8988T (cell line): ENCODE measurements at places on chromosomes 16 and 17.

GRCh38 chr16:75196836-75197235 lies 10.1 kb downstream of the CTRB2 start:
- no peak for DNase-seq

GRCh38 chr17:62790564-62790986 lies 17.5 kb downstream of the MARCHF10 start:
- DNase-seq: no peak

GRCh38 chr16:31250782-31251384 lies 8.9 kb upstream of the ITGAM start:
- no peak for DNase-seq

GRCh38 chr16:57750796-57751538 lies 15.4 kb downstream of the KATNB1 start:
- no peak for DNase-seq

- no peak for DNase-seq
Measured at GRCh38 chr17:28492352-28493310, 13.5 kb upstream of the FOXN1 start.

- DNase-seq: no peak
Measured at GRCh38 chr16:56965149-56966092, 3.7 kb downstream of the CETP start.

- DNase-seq: no peak
Measured at GRCh38 chr17:33789658-33790057, 465.4 kb upstream of the CCL2 start.

- DNase-seq: no peak
Measured at GRCh38 chr16:30904114-30904780, 7.8 kb downstream of the CTF1 start.

DNA sequence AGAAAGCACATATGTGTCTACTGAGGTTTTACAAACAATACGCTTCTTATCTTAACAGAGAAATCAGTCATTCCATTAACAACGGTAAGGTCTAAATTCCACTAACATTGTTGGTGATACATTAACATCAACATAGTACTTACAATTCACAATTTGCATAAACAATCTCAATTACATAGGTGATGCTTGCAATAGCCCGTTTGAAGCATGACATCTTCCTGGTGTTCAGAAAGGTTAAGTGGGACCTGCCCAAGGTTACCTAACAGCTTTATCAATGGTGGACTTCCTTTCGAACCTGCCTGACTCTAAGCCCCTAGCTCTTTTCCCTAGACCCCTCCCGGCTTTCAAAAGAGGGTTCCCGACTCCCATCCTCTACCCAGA lies 699 bp downstream of the FAM222B start:
- DNase-seq: no peak

GRCh38 chr17:78933959-78934568 lies 8.9 kb upstream of the TIMP2 start:
- no peak for DNase-seq

DNA sequence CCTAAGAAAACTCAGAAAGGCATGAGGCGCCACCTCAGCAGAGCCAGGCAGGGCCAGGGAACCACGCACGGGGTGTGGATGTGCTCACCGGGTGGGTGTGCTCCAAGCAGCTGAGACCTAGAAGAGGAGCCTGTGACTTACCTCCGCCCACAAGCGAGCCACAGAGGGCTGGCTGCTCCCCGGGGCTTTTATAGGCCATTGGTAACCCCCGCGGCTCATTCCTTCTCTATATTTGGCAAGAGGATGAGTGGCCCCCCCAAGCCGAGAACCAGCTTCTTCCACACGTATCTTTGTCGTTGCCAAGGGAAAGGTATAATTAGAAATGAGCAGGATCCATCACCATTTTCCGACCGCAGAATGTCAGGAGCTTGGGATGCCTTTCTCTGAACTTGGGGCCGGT lies at the start of gene MYH3:
Gene MYH3 (minus strand): TSS at position 162 of the 400 bp plus-strand sequence. CDS start 2,245 bp downstream, outside the sequence.
- no peak for DNase-seq

DNA sequence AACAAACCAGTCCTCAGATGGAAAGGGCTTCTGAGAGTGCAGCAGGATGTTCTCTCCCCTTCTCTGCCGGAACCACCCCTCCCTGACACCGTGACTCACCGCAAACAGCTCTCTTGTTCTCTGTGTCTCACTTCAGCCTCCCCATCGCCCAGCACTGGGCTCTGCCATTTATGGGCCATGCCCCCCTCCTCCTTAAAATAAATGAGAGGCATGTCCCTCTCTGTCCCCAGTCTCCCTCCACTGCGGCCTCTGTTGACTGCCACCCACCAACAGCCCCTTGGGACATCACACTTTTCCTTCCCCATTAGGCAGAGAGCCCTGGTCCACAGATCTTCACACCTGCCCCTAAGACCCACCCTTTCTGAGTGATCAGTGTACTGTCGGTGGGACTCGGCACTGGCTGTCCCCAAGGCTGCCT lies 6.3 kb downstream of the CCDC102A start:
- DNase-seq: peak; percentile 96

- DNase-seq: no peak
Measured at GRCh38 chr17:70357190-70357589, 187.9 kb downstream of the KCNJ2 start.

DNA sequence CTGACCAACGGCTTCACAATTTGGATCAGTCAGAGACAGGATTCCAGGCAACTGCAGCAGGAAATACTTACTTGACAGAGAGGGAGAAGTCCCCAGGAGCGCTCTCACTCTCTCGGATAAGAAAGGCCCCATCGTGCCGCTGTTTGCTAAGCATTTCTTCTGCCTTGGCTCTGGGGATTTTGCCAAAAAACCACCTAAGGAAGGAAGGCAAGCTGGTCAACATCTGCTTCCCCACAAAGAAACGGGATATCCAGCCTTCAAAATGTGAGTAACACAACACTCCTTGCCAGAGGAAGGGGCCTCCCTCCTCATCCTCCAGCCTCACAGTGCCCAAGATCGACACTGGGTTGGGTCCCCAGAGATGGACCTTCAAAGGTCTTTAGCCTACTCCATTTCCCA lies 36.6 kb upstream of the SLC25A19 start:
- no peak for DNase-seq

GRCh38 chr16:51120730-51121347 lies 30.2 kb downstream of the SALL1 start:
- no peak for DNase-seq

DNA sequence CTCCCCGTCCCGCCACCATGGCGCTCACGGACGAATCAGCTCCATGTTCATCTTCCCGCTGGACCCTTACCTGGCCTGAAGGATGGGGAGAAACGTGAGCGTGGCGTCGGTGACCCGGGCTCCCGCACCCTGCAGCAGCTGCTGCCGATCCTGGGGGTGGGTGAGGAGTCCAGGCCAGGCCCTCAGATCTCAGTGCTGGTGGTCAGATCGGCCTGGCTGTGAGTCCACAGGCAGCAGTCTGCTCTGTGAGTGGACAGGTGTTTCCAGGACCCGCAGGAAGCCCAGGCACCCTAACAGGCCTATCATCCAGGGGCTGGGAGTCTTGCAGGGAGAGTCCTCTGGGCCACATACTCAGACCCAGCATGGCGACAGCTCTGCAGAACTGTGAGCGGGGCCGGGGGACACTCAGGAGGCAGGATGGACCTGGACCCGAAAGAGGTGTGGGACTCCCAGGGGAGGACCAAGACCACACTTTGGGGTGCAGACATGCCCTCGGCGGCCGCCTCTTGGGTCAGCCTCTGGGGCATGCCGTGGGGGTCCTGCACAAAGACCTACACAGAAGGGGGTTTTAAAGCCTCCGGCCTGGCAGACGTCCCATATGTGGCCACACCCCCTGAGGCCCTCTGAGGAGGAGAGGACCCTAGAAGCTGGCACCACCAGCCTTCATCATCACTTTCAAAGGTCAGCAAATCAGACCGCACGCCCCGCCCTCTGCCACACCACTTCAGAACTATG lies 27.2 kb upstream of the ZNF469 start:
- DNase-seq: no peak

GRCh38 chr16:83953796-83954576 lies 946 bp downstream of the OSGIN1 start:
- no peak for DNase-seq

GRCh38 chr16:81277541-81278080 lies 37.2 kb upstream of the GAN start:
- no peak for DNase-seq

DNA sequence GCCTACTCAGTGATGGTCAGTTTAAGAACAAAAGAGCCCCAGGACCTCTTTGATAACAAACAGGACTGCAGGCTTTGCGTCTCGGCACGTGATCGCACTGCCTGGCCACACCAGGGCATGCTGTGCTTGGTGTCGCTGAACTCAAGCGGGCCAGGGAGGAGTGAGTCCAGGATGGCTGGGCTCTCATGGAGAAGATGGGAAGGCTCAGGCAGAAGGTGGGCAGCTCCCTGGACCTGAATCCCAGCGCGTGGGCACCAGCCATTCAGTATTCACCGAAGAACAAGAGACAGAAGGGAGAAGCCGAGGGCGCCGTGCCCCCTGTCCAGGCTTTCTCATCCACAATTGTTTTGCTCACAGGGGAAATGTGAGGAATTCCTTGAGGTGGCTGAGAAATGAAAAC lies 11.9 kb downstream of the KATNB1 start:
- no peak for DNase-seq

DNA sequence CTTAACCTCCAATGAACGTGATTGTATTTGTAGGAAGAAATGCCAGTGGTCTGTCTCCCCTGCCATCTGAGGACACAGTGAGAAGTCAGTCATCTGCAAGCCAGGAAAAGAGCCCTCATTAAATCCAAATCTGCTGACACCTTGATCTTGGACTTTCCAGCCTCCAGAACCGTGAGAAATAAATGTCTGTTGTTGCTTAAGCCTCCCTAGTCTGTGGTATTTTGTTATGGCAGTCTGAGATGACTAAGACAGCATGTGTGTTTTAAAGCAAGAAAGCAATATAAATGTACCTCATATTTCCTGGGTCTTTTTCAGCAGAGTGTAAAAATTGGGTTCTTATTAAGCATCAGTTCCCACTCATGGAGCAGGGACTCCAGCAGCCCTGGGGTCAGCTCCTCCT lies 177.9 kb upstream of the NLRP1 start:
- no peak for DNase-seq

GRCh38 chr17:72560303-72561247 lies 439.8 kb downstream of the SOX9 start:
- DNase-seq: peak; percentile 64

DNA sequence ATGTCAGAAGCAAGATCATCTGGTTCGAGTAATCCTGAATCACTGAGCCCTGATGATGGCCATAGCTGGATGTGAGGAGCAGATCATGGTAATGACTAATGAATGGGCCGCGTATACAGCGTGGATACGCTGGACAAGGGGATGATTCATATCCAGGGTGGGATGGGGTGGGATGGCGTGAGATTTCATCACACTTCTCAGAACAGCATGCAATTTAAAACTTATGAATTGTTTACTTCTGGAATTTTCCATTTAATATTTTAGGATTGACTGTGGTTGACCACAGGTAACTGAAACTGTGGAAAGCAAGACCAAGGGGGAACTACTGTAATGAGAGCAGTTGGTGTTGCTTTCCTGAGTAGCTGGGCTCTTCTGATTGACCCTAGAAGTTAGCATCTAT lies 225.5 kb downstream of the STX8 start:
- DNase-seq: no peak

DNA sequence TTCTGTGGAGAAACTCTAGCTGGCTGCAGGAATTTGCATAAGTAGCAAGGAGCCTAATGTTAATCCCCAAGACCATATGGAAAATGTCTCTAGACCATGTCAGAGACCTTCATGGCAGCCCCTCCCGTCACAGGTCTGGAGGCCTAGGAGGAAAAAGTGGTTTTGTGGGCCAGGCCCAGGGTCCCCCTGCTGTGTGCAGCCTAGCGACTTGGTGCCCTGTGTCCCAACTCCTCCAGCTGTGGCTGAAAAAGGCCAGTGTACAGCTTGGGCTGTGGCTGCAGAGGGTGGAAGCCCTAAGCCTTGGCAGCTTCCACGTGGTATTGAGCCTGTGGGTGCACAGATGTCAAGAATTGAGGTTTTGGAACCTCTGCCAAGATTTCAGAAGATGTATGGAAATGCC lies 306.9 kb upstream of the CA10 start:
- DNase-seq: no peak

GRCh38 chr17:79341816-79342215 lies 267.2 kb downstream of the ENGASE start:
- DNase-seq: no peak

GRCh38 chr17:142102-142661 lies 4.8 kb downstream of the SCGB1C2 start:
- no peak for DNase-seq
